Spinal cord (tissue), 10 donors: ENCODE measurements at places on chromosomes 12 and 14. TPM values are rescaled to one million over a fixed set of nuclear protein-coding genes. Genes with fewer than 3 reads are reported as not detected.
A peak's percentile ranks its signal among the peaks of the same experiment; 100 is the strongest.

Gene EXD2
- total RNA-seq = 32.2 TPM

Gene MDM2
- total RNA-seq = 62.1 TPM

Gene AHNAK2
- total RNA-seq = 39.3 TPM

Gene KRT77
- total RNA-seq = 0.06 TPM

Gene FOXG1
- 1.5 TPM for total RNA-seq

Gene TMEM179
- total RNA-seq = 9.4 TPM

Gene OR4K13
- not detected for total RNA-seq

Gene INTS13
- 35.0 TPM for total RNA-seq

Gene TMEM52B
- 0.83 TPM for total RNA-seq

Gene SLC5A8
- total RNA-seq = 1.1 TPM

Gene PTCSC3
- total RNA-seq = not detected

Gene RDH16
- 0.55 TPM for total RNA-seq

Gene TAS2R43
- total RNA-seq = 3.4 TPM

Gene ANKLE2
- total RNA-seq = 56.4 TPM

Gene RPGRIP1
- 0.33 TPM for total RNA-seq

Gene PRIMA1
- total RNA-seq = 4.5 TPM

Gene TEX52
- not detected for total RNA-seq

Gene GLI1
- total RNA-seq = 5.4 TPM

GRCh38 chr14:35534873-35535482 lies 1.0 kb downstream of the INSM2 start:
- DNase-seq = no peak

GRCh38 chr14:36625436-36625835 lies 36.2 kb upstream of the PAX9 start:
- no peak for DNase-seq

DNA sequence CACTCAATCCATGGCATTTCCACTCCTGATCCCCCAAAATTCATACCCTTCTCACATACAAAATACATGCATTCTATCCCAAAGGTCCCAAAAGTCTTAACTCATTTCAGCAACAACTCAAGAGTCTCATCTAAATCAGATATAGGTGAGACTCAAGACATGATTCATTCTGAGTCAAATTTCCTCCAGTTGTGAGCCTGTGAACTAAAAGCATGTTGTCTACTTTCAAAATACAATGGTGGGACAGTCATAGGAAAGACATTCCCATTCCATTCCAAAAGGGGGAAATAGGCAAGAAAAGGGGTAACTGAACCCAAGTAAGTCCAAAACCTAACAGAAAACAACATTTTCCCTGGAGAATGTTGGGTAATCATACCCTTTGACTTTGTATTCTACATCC lies 103.3 kb downstream of the C12orf75 start:
- no peak for DNase-seq

GRCh38 chr12:102645968-102646367 lies 165.6 kb upstream of the IGF1 start:
- DNase-seq = no peak

DNA sequence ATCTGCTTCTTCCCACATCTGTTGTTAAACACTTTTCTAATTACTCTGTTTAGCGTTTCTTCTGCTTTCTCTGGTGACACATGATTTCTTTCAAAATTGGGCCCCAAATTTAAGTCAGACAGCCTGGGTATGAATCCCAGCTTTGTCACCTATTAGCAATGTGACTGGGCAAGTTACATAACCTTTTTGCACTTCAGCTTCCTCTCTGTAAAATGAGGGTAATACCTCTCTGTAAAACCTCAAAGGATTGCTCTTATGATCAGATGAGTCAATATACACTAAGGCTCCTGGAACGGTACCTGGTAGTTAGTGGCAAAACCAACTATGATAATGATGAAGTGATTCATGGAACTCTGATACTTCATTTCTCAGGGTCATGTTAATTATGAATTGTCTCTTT lies 33.0 kb downstream of the E2F7 start:
- DNase-seq = no peak

- DNase-seq = no peak
These were observed 182.1 kb upstream of the OTX2 start for GRCh38 chr14:56992332-56992820.

GRCh38 chr14:57754527-57754926 lies 111.4 kb downstream of the SLC35F4 start:
- no peak for DNase-seq

GRCh38 chr12:107511292-107511691 lies 174.3 kb upstream of the PWP1 start:
- DNase-seq = no peak

- no peak for DNase-seq
These were observed 111.1 kb downstream of the STAB2 start for GRCh38 chr12:103697971-103698751.

- DNase-seq = no peak
These were observed 217.7 kb upstream of the ATXN7L3B start for GRCh38 chr12:74319886-74320285.

DNA sequence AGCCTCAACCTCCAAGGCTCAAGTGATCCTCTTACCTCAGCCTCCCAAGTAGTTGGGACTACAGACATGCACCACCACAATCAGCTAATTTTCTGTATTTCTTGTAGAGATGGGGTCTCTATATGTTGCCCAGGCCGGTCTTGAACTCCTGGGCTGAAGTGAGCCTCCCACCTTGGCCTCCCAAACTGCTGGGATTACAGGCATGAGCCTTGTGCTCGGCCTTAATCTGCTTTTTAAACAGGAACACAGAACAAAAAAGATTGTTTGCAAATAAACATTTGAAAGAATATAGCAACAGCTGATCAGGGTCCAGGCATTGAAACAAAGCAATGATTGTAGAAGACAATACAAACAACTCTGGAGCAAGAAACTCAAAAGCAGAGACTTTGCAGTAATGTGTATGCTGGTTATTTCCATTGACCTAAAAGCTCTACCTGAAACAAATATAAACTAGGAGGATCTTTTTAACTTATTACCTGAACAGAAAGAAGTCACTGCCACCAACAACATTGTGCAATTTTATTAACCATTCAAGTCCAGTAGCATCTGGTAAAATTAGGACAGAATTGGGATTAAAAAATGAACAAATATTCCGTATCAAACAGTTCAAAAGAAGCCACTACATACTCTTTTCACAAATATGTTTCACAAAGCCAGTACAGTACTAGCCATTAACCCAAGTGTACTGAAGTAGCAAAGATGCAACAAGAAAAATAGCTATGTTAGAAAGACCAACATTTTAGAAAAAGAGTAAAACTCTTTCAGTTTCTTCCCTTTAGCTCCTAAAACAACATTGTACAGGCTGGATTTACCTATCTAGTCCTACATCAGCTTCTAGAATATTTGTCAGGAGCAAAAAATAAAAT lies 14.2 kb downstream of the AMN1 start:
- no peak for DNase-seq

GRCh38 chr12:100826323-100826722 lies 31.7 kb downstream of the ANO4 start:
- no peak for DNase-seq

GRCh38 chr14:71753126-71753830 lies 179.0 kb upstream of the RGS6 start:
- peak; percentile 82 for DNase-seq

GRCh38 chr12:108832208-108832607 lies 25.2 kb downstream of the SSH1 start:
- no peak for DNase-seq

DNA sequence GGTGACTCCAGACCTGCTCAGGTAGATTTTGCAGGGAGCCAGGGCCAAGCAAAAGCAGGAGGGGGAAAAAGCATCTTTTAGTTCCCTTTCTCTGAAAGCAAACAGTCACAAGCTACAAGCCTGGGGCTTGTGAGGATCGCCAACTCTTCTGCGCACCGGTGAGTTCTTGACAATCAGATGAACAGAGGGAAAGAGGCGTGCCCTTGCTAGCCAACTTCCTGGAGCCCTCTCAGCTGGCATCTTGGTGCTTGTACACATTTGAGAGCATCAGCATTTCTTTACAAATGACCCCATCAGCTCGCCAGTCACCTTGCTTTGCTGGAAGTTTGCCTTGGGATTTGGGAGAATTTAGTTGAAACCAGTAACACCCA lies 55.5 kb downstream of the ZNF664 start:
- DNase-seq = no peak

GRCh38 chr12:122006186-122006926 lies 15.3 kb upstream of the BCL7A start:
- DNase-seq = no peak

DNA sequence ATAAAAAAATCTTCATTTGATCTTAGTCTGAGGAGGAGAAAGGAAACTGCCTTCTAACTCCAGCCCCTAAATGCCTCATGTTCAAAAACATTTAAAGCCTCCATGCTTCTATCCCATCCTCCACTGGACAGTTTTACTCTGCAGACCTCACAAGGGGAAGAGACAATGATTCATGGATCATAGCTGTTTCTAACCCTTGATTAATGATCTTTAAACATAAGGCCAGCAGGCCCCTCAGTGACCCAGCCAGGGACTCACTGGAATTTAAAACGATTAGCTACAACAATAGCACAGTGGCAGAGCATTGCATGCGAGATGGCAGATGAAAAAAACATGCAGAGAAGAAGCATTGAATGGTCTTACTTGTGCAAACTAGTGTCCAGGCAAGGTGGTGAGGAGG lies 6.0 kb downstream of the DCTN2 start:
- DNase-seq = no peak

GRCh38 chr14:65003394-65003793 lies 16.7 kb downstream of the FNTB start:
- no peak for DNase-seq

GRCh38 chr12:25992026-25992782 lies 33.7 kb downstream of the RASSF8 start:
- no peak for DNase-seq

DNA sequence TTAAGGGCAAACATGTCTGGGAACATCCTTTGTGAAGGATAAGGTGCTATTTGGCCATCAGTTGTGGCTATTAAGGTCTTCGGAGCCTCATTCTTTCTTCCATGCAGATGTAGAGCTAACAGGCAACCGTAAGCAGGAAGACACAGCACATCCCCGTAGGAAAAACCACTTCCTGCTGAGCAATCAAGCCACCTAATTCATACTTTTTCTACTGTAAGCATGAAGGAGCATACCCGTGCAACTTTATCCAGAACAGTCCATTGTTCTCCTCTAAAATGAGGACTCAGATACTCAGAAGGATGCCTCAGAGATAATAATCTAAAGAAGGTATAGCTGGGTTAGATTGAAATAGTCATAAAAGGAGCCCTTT lies 232.0 kb downstream of the PPM1H start:
- no peak for DNase-seq

GRCh38 chr12:19236656-19237055 lies 107.1 kb downstream of the PLEKHA5 start:
- DNase-seq = no peak

DNA sequence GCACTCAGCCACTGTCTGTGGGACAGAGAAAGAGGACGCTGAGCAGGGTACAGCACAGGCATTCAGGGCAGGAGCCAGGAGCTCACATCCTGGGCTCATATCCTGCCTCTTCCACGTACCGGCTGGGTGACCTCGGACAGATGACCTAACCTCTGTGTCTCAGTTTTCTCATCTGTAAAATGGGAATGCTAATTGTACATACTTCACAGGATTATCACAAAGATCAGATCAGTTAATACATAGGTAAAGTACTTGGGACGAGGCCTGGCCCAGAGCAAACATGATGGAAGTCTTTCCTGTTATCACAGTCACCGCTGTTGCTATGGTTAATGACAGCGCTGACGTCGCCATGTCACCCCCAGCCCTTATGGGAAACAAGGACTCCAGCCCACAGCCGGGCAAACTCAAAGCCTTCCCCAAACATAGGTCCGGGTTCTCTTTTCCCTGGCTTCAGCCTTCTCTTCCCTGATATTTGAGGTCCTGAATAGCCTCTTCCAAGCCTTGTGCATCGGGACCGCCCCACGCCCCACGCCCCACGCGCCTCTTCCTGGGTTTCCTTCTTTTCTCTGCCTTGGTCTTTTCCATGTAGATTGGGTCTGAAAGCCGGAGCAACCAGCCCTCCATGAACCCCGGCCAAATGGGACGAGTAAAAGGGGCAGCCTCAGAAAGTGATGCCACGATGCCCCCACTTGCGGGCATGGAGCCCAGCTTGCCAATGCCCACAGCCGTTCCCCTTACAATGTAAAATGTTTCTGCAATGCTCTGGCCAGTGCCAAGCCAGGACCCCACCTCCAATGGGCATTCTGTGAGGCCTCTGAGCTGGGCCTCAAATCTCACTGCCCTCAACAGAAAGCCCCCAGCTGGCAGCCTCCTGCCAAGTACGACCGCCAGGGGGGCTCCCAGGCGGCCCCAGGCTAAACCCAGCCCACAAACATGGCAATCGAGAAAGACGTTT lies 125.4 kb downstream of the RFLNA start:
- peak; percentile 84 for DNase-seq

DNA sequence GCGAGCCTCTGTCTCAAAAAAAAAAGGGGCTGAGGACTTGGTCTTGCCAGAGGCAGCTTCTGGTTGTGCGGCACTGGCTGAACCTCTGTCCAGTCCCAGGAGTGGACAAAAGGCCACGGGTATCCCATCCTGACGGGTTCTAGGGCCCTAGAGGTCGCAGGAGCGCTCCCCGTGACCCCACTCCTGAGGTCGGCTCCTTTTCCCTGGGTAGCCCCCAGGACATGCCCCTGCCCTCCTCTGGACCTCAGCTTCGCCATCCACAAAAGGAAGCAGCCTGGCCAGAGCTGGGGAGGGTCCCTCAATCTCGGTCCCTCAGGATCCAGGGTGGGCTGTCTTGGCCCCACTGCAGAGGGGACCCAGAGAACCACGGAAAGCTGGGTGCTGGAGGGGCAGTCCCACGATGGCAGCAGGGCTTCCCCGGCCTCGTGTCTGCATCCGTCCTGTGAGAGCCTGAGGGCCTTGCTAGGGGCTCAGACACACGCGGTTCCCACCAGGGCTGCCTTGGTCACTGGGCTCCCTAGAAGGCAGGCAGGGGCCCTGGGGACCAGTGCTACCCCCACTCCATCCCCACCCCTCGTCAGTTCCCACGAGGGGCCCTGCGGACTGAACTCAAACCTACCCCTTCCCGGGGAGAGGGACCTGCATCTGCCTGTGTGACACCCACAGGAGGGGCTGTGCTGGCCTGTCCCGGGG lies 31.1 kb downstream of the ASCL4 start:
- DNase-seq = no peak

- no peak for DNase-seq
These were observed 355.0 kb downstream of the ETNK1 start for GRCh38 chr12:22979854-22980469.

DNA sequence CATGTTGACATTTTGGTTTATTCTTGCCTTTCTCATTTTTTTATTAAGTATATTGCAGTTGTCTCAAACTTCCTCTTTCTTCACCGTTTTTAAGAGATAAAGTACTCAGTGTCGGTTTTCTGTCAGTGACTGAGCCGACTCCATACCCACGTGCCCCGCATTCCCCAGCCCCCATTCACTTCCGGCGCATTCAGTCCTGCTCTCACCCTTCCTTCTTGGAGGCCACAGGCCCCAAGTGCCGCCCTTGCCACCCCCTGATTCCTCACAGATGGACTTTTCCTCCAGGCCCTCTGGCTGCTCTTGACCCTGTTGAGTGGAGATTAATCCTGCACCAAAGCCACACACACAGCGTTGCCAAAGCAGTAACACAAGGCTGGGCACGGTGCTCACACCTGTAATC lies 19.1 kb upstream of the DNAH10 start:
- DNase-seq = no peak

- DNase-seq = peak; percentile 92
These were observed 87.4 kb downstream of the OTOGL start for GRCh38 chr12:80186727-80187217.
